ENCODE measurements at places on chromosomes 5 and 9.

GRCh38 chr9:85521371-85522197, 220.2 kb downstream of the AGTPBP1 start:
- DNase-seq: no peak

DNA sequence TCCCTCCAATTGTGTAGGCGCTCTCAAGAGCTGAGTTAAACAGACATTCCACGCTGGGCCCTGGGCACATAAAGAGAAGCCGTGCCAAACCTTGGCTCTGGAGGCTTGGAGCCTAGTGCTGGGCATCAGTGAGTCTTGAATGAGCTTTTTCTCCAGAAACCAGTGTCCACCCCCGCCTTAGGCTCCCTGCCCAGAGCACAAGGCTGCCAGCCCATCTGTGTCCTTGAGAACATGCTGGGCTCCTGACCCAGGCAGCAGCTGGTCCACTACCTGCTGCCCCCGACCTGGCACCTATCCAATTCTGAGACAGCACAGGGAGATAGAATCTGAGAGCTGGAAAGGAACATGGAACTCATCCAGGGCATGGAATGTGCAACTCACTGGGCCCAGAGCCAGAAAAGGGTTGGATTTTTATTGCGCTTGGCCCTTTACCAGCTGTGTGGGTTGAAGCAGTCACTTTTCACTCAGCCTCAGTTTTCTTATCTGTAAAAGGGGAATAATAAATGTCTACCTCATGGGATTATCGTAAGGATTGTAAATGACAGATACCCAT, 92.4 kb upstream of the CPLX2 start:
- no peak for DNase-seq

DNA sequence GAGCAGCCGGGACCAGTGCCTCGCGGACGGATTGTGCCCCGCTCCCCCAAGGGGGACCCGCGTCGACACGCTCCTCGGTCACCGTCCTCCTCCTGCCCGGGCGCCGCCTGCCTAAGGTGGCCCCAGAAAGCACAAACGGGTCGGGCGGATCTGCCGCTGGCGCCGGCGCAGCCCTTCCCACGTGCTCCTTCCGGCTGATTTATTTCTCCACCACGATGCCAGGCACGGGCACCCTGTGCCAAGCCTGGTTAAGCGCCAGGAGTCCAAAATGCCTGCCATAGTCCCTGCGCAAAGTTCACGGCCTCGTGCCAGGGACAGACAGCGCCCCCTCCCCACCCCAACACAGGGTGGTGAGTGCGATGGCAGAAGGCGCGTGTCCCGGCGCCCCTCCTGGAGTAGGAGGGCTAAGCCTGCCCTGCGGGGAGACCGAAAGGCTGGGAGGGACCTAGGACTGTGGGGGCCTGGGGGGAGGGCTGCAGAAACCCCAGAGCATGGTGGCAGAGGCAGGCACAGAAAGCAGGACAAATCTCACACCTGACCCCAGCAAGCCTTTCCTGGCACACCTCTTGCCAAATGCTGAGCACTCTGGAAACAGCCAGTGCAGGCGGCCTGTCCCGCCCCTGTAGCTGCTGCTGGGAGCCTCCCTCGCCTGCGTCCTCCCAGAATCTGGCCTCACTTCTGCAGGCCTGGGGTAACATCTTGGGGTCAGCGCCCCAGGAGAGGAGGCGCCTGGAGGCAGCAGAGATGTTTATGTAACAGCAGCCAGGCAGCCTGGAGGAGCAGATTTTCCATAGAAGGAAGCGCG, 1.1 kb upstream of the NOTCH1 start:
- DNase-seq: peak; percentile 34

GRCh38 chr5:6754766-6755165, 41.5 kb downstream of the TENT4A start:
- DNase-seq: no peak

DNA sequence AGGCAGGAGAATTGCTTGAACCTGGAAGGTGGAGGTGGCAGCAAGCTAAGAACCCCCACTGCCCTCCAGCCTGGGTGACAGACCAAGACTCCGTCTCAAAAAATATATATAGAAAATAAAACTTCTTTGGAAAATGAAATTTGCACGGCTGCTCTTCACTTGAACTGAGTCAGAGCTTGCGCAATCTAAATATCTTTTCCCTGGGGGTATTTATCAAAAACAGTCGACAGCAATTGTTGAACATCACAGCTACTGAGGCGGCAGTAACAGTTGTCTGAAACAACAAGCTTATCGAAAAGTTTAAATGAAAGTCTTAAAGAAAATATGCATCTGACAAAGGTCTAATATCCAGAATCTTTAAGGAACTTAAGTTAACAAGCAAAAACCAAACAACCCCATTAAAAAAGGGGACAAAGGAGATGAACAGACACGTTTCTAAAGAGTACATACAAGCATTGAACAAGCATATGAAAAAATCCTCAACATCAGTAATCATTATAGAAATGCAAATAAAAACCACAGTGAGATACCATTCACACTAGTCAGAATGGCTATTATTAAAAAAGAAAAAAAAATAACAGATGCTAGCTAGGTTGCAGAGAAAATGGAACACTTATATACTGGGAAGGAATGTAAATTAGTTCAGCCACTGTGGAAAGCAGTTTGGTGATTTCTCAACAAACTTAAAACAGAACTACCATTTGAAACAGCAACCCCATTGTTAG, 153.6 kb upstream of the CDH9 start:
- no peak for DNase-seq

DNA sequence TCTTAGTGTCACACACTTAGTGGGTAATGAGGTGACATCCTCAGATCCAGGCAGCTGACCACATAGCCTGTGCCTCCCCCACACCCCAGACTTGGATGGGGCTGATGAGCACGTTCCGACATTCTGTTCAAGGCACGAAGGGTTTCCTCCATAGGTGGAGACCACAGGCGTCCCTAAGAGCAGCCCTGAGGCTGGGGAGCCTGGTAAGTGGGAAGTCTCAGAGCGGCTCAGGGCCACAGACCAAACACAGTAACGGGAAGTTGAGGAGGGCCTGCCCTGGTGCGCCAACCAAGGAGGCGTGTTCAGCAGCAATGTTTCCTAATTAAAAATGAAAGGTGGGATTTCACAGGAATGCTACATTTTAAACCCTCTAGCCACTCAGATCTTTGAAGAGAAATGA, 102.3 kb upstream of the PHYKPL start:
- no peak for DNase-seq

GRCh38 chr9:27487128-27487640, 36.9 kb upstream of the IFNK start:
- no peak for DNase-seq

GRCh38 chr5:42573386-42573785, 150.1 kb downstream of the GHR start:
- no peak for DNase-seq

- DNase-seq: no peak
Observed at GRCh38 chr9:122338994-122339393, 31.8 kb upstream of the PTGS1 start.

- no peak for DNase-seq
Observed at GRCh38 chr5:129438322-129438721, 21.8 kb upstream of the ADAMTS19 start.

GRCh38 chr9:93826905-93827544, 128.1 kb downstream of the BARX1 start:
- no peak for DNase-seq

GRCh38 chr9:124782661-124783574, 6.0 kb downstream of the OLFML2A start:
- no peak for DNase-seq

DNA sequence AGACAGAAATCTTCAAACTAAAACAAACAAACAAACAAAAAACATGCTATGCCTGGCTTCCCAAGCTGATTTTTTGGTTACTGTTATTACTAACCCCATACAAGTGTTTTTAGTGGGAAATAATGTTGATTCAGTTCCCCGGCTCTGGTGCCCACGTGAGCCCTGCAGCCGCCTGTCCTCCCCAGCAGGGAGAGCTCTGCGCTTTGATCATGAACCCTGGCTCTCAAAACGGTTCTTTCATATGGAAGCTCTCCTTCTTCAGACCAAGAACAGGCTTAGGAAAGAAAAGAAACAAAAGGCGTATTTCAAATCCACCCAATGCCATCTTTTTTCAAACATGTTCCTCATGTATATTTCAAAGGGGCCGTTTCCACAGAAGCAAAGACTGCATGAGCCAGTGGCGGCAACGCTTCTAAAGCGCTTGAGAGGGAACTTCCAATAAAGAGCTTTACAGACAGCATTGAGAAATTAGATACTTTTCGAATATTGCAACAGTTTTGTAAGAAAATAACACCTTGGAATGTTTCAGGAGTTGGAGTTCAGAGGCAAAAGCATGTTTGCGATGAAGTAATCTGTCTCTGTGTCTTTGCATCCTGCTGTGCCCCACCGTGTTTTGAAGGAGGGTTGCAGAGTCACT, 74.8 kb downstream of the ICE1 start:
- peak; percentile 13 for DNase-seq

DNA sequence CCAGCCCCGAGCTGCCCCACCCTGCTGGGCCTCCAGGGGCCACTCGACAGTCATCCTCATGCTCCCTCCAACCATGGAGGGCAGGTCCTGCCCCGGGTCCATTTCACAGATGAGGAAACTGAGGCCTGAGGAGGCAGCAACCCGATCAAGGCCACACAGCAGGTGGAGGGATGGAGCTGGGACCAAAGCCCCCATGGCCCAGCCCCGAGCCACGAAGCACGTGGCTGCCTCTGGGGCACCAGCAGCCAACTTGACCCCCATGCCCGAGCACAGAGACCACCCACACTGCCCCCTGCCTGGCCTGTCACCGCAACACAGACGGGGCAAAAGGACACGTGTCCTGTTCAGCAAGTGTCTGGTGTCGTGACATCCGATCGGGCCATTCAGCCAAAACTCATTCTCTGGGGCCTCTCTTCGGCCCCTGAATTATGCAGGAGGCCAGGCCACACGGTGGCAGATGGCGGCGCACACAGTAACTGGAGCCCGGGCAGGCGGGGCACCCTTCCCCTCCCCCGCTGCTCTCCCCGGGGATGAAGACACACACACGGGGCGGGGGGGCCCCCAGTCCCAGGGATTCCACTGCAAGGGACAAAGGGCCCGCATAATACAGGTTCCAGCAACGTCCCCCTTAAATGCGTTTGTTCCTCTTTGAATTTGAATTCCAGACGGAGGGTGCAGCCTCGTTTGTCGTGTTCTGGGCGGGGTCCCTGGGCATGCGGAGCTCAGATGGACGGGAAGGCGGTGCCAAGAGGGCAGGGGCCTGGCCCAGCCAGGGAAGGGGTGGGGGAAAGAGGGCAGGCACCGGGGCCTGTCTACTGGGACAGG, 29.4 kb upstream of the TMEM250 start:
- DNase-seq: no peak

GRCh38 chr9:37300620-37301019, 121.9 kb upstream of the GRHPR start:
- DNase-seq: no peak

DNA sequence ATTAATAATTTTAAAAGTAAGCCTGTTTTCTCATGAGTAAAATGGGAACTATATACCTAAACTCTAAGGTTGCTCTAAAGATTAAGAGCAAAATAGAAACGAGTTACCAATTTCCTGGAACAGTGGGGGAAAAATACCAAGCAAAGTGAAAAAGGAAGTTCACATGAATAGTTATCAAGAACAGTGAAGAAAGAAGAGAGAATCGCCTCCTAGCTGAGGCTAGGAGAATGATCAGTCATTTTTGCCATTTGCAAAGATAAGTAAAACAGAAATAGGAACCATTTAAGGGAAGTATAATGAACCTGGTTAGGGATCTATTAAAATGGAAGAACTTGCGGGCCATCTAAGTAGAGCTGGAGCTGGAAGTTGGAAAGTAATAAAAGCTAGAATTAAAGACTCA, 50.7 kb downstream of the P4HA2 start:
- no peak for DNase-seq

GRCh38 chr5:170963521-170963920, 101.7 kb downstream of the RANBP17 start:
- DNase-seq: no peak

- peak; percentile 39 for DNase-seq
Observed at GRCh38 chr5:170434966-170435605, 45.9 kb upstream of the KCNMB1 start.

GRCh38 chr9:129333617-129334104, 155.6 kb upstream of the IER5L start:
- DNase-seq: no peak

GRCh38 chr9:114053246-114054005, 24.7 kb downstream of the AMBP start:
- DNase-seq: no peak

GRCh38 chr5:75551471-75551870, 39.8 kb downstream of the POLK start:
- DNase-seq: no peak

GRCh38 chr9:122900791-122901190, 4.4 kb downstream of the RC3H2 start:
- no peak for DNase-seq

DNA sequence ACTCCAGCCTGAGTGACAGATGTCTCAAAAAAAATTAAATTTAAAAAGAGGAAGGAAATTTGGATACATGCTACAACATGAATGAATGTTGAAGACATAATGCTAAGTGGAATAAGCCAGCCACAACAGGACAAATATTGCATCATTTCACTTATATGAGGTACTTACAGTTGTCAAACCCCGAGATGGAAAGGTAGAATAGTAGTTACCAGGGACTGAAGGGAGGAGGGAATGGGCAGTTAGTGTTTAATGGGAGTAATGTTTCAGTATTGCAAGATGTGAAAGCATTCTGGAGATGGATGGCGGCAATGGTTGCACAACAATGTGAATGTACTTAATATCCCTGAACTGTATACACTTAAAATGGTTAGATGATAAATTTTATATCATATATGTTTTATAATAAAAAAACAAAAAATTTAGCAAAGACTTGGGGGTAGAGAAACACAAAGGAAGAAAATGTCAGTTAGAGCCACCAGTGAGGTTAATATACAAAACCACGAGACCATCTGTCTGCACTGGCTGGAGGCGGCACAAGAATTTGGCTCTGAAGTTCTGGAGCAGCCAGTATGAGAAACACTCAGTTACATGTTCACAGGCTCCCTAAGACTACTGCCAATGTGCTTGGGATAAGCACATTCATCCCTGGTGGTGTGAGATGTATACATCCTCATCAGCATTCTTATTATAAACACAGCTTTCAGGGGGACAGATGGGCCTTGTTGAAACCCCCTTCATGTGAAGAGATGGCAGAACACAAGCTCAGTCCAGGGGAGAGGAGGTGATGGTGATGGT, 37.0 kb upstream of the RPS23 start:
- DNase-seq: no peak

DNA sequence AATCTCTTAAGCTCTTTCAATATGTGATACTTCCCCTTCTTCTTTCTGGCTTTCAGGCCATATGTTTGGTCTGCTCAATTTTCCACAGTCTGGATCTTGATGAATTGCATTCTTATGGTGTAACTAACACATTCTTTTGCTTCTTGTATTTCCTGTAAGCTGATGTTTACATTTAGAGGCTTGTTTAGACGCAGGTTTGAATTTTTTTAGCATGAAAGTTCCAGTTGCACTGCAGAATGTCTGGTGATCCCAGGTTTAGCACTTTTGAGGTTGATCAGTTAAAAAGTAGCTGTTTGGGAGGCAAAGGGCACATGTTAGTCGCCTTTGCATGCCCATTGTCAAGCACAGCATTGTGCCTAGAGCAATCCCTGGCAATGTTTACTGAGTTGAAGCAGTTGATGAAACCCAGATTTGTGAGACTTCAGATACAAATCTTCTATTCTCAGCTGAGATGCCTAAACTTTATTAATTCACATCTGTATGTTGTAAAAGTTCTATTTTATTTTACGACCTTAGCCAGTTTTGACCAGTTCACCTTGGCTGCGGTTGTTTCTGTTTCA, 59.6 kb upstream of the SPATA31C2 start:
- DNase-seq: no peak
